Mammary epithelial cell (primary cell): ENCODE measurements at places on chromosomes 7 and 10. TPM values are rescaled to one million over a fixed set of nuclear protein-coding genes. Genes with fewer than 3 reads are reported as not detected.

Gene CYP2C9
- total RNA-seq: not detected in 2 replicates

Gene LRMDA
- total RNA-seq: not detected in 2 replicates

Gene CYP3A4
- not detected for total RNA-seq

Gene ACSL5
- total RNA-seq: not detected in 2 replicates
